ENCODE measurements at places on chromosomes 7 and 10.

DNA sequence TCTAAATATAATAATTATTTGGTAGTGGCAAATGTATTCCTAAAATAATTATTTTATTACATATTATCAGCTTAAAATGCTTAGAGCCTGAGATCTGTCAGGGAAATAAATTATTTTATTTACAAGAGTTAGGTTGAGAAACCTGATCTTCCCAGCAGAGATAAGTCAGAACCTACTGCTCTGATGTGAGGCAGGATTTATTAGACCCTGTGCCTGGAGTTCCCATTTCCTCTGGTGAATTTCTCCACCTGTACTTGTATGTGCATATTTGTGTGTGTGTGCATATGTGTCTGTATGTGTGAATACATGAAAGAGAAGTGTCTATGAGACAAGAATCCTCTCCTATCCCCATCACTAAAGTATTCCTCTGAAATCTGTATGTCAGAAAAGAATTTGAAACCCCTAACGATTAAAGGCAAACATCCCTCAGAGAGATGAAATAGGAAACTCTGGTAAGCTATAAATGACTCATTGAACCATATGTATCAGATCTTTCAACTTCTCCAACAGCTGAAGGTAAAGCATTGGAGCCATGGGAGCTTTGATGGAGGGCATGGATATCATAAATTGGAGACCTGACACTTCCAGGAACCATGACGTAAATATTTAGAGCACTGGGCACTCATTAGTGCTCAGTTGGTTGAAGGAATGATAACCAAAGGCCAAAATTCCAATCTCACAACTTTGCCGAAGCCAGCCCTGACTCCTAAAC lies 190.9 kb downstream of the XPNPEP1 start:
- no peak for DNase-seq

DNA sequence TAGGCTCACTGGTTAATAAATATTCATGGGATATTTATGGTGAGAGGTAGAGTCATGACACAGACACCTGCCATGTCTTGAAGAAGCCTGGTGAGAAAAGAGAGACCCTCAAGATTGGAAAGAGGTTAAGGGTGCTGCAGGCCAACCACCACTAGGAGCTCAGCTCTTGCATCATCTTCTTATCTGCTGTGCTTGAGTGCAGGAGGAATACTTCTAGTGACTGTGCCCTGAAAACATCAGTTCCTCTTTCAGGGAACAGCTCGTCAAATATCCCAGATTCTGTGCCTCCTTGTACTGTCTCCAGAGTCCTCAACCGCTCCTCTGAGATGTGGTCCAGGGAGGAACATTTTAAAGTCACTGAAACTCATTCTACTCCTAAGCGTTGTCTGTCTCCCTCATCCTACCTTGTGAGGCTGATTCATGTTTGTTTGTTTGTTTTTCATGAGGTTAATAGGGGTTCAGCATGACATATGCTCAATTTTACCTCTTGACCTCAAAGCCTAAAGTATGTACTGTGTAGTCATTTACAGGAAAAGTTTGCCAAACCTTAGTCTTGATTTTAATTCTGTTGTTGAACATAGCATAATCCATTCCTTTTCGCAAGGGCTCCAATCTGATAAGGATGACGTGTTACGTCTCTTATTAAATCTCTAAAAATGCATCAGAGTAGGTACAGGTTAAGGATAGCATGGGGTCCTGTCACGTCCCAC lies 293.1 kb downstream of the C7orf25 start:
- no peak for DNase-seq

DNA sequence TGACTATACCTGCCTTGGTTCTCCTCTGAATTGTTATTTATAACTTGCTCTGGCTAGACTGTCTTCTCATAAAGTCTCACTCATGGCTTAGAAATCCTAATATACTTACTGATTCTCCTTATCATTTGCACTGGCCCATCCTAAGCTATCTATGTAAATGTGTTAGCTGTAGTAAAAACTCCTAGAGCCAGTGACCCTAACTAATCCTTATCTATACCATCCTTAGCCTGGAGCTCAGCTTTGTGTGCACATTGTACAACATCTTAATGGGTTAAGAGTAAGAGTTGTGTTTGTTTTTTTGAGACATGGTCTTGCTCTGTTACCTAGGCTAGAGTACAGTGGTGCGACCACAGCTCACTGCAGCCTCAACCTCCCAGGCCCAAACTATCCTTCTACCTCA lies 40.8 kb downstream of the LAMB4 start:
- DNase-seq: no peak

GRCh38 chr7:130289478-130289877 lies 3.5 kb upstream of the CPA4 start:
- DNase-seq: no peak
